ENCODE measurements at places on chromosomes 13 and 19.
A peak's percentile ranks its signal among the peaks of the same experiment; 100 is the strongest.

GRCh38 chr13:85557691-85558467 is 241.3 kb downstream of the SLITRK6 start:
- no peak for DNase-seq

- no peak for DNase-seq
Measured at GRCh38 chr19:50190439-50190891, 13.0 kb upstream of the MYH14 start.

DNA sequence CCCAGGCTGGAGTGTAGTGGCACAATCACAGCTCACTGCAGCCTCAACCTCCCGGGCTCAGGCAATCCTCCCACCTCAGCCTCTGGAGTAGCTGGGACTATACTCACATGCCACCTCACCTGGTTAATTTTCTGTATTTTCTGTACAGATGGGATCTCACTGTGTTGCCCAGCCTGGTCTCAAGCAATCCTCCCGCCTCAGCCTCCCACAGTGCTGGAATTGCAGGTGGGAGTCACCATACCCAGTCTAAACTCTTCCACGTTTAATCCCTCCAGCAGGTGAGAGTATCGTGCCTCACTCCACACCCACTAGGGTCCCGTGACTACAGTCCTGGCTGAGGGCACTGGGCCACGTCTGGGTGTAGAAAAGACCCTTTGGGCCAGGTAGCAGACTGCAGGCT is 16.5 kb downstream of the BCAT2 start:
- DNase-seq, result no peak

DNA sequence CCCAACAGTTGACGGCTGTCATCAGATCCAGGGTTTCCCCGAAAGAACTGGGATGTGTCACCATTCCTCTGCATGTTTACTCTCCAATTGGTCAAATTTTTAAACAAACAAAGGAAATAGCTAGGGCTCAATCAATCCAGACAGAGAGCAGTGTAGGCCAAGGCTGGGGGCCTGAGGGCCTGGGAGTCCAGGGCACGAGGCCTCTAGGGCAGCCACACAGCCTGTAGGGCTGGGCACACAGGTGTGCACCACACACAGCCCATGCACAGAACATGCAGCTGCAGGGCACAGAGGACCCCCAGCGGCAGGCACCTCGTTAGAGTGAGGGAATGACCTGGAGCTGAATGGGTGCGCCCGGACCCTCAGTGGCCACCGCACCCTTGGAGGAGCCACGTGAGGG is 9.5 kb downstream of the MIER2 start:
- DNase-seq, result no peak

DNA sequence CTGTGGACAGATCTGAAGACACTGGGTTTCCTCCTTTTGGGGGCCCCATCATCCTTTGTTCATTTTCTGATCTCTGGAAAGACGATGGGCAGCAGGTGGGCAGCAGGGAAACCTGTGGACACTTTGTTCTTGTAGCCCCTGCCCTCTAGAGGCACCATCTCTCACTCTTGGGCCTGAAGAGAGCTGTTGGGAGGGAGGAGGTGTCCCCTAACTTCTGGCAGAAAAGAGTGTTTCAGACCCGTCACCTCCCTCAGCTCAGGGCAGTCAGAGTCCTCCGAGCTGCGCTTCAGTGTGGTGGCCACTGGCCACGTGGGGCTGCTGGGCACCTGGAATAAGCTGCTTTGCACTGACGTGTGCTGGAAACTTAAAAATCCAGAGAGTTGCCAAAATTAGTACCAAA is 26.9 kb upstream of the RNF17 start:
- no peak for DNase-seq

DNA sequence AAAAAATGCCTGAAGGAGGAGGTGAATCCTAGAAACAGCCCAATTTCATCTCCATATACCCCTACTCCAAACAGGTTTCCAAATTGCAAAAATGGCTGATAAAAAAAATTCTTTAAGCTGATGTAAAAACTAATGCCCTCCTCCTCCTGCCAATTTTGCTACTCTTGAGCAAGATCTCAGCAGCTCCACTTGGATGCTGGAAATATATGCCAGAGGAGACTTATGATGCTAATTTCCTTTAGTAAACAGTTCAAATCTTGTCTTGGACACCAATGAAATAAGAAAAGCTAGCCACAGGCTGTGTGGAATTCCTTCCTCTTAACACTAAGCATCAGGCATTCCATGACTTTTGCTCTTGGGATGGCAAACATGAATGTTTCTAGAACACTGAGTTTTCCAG is 67.5 kb downstream of the INSR start:
- DNase-seq, result no peak

GRCh38 chr13:67003743-67004142 is 226.4 kb downstream of the PCDH9 start:
- no peak for DNase-seq

- no peak for DNase-seq
Measured at GRCh38 chr19:51686171-51686570, 7.0 kb upstream of the SPACA6 start.

DNA sequence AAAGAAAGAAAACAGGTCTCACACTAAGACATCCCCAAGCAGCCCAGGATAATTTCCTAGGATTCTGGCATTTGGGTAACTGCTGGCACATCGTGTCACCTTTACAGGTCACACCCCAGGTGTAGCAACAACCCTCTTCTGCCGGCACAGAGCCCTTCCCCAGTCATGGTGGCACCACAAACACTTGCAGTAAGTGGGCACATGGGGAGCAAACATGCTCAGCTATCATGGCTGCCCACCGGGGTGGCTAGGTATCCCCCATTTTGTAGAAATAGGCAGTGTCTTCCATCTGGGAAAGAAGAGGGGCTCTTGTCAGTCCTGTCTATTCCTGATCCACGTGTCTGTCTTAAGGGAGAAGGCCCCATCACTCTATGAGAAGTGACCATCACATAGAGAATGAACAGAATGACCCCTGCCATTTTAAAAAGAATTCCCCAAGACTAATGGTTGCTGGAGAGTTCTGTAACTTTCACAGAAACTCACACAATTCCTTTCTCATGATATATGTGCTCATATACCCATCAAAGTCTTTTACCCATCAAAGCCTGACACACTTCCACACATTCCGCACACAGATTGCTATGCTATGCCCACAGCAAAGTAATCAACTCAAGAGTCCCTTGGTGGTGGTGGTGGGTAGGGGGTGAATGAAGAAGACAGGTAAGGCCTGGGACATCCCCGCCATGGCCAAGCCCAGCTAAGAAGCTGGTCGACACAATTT is 33.3 kb downstream of the BRD4 start:
- no peak for DNase-seq

DNA sequence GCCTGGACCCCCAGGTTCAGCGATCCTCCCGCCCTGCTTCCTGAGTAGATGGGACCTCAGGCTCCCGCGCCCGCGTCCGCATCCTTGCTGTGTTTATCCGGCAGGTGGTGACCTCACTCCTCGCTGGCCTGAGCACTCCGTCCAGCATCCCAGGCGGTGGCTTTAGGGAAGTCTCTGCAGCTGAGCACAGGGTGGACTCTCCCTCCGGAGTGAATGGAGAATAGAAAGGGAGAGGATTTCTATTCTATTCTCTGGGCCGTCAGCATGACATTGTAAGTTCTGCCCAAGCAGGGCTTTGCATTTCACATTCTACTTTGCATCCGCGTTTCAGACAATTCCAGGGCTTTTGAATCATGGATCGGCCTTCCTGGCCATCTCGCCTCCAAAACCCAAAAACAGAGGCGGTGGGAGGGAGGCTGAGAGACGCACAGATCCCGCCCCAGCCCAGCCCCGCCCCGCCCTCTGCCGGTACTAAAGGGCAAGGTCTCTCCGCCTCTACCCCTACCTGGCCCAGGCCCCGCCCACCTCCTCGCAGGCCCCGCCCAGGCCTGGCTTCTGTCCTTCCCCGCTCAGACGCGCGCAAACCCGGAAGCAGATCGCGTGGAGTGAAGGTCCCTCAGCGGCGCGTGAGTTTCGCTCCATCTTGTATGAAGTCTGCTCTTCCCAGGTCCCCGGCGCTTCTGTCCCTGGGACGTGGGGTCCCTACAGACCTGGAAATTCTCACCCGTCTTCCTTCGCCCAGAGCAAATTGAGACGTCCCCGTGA is at the start of gene ZNF525:
Gene ZNF525 (plus strand): TSS at position 572 of the 765 bp plus-strand sequence. CDS start 6,577 bp downstream, outside the sequence.
- peak; percentile 96 for DNase-seq

DNA sequence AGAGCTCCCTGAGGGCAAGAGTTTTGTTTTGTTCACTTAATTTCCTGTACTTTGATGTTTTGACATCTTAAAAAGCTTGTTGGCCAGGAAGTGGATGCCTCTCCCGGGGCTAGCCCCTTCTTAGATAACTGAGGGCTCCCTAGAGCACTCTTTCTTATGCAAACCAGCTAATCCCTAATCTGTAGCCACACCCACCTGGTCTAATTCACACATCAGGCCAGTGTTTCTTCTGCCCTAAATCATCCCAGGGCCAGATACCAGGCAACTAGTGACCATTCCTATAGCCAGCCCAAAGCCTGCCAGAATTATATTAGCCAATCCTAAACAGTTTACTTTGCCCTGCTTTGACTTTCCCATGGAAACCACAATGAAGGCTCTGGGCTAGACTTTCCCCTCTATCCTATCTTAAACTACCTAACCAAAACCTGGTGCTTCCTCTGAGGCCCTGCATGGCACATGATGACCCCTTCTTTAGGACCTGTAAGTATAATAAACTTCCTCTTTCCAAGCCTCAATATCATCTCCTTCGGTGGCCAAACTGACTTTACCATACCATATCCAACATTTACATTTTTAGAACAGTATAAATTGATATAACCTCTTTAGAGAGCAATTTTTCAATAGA is 24.8 kb downstream of the WBP4 start:
- no peak for DNase-seq

DNA sequence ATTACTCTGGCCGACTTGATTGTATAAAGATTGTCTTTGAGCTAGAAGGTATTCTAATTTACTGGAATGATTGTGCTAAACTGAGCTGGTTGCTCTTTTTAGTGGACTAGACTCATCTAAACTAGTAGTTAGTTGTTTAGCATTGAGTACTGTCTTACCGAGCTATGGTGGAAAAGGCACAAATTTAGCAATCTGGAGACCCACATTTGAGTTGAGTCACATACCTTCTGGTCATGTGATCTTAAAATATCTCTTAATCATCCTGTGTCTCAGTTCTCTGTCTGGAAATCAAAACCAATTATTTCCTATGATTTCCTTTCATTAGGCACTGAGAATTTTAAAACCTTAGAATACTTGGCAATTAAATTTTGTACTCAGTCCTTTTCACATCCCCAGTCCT is 349.5 kb downstream of the IRS2 start:
- DNase-seq, result no peak

GRCh38 chr19:7254590-7254989 is 39.6 kb downstream of the INSR start:
- no peak for DNase-seq

- peak; percentile 82 for DNase-seq
Measured at GRCh38 chr19:41144403-41144802, 30.2 kb downstream of the CYP2F1 start.

GRCh38 chr19:39352381-39353255 is 10.4 kb downstream of the SAMD4B start:
- no peak for DNase-seq

GRCh38 chr19:52990759-52991418 is 22.8 kb upstream of the ERVV-1 start:
- no peak for DNase-seq

GRCh38 chr19:12111176-12111575 is 29.0 kb downstream of the ZNF20 start:
- no peak for DNase-seq

DNA sequence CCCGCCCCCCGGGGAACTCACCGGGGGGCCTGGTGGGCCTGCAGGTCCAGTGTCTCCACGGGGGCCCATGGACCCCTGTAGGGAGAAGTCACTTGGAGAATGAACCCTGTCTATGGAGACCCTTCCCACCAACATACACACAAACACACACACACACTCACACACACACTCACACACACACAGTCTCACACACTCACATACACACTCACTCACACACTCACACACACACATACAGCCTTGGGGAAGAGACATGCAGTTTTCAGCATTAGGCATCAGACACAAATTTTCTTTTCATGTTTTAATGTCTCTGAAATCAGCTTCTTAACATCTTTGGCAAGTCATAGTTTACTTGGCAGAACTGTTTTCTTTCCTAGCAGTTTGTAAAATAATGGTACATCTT is 31.0 kb upstream of the OLFM2 start:
- DNase-seq, result no peak

GRCh38 chr13:30711375-30711774 is 24.0 kb upstream of the ALOX5AP start:
- no peak for DNase-seq

- DNase-seq, result no peak
Measured at GRCh38 chr19:32558607-32559228, 22.3 kb upstream of the PDCD5 start.

DNA sequence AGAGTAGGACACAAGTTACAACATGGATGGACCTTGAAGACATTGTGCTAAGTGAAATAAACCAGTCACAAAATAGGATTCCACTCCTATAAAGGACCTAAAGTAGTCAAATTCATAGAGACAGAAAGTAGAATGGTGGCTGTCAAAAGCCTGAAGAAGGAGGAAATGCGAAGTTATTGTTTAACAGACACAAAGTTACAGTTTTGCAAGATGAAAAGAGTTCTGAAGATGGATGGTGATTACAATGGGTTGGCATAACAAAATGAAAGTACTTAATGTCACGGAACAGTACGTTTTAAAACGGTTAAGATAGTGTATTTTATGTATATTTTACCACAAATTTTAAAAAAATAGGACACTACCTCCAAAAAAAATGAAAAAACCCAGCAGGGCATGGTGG is 34.8 kb downstream of the FOXO1 start:
- no peak for DNase-seq

GRCh38 chr19:16259385-16260159 is 61.9 kb downstream of the AP1M1 start:
- DNase-seq, result no peak

GRCh38 chr13:33051632-33052031 is 35.4 kb downstream of the KL start:
- no peak for DNase-seq

DNA sequence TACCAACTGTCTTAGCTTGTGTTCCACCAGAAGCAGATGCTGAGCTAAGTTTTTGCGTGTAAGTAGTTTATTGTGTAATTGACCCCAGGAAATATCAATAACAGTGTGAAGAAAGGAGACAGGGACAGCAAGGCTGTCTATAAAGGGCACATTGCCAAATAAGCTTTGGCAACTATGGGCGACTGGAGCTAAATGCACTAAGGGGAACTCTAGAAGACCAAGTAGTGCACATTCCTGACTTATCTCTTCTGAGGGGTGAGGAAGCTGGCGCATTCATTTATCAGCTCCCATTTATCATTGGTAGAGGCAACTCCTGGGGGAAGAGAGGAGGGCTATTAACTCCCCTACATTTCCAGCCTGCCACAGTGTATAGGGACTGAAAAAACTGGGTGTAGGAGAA is 135.0 kb downstream of the DLEU7 start:
- DNase-seq, result no peak

DNA sequence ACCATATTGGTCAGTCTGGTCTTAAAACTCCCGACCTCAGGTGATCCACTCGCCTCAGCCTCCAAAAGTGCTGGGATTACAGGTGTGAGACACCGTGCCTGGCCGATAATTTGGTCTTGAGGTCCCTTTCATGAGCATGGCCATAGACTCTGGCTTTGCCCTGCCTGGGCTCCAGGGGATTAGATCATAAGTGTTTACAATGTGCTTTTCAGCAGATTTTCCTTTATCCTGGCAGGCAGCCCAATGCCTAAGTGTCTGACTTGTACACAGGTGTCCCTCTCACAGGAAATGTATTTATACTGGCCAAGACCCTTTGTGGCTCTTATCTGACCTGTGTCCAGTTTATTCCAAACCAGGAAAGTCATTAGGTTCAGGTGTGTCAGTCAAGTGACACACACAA is 15.9 kb downstream of the BCAM start:
- no peak for DNase-seq

Measured in stimulated activated CD4-positive, alpha-beta T cell treated with anti-CD3 and anti-CD28 coated beads, Interleukin-4, amount 100 ng/mL, for 4 hours (primary cell).